ENCODE measurements at places on chromosomes 16 and 17. TPM values are rescaled to one million over a fixed set of nuclear protein-coding genes. Genes with fewer than 3 reads are reported as not detected.

The C1QTNF1 gene
- total RNA-seq = 11.9 TPM

The CNGB1 gene
- not detected for total RNA-seq

The EVI2A gene
- 0.87 TPM for total RNA-seq

The PLD6 gene
- total RNA-seq = 2.8 TPM

The MT1H gene
- total RNA-seq = not detected

The FTO gene
- total RNA-seq = 28.3 TPM

The MYH2 gene
- total RNA-seq = not detected

The PRRT2 gene
- under 0.01 TPM for total RNA-seq

The GPR179 gene
- not detected for total RNA-seq

The MYH11 gene
- under 0.01 TPM for total RNA-seq

The PPP1R27 gene
- not detected for total RNA-seq

The SMG1 gene
- 40.7 TPM for total RNA-seq

The SYCE1L gene
- 2.8 TPM for total RNA-seq

GRCh38 chr17:73694491-73694890, 50.2 kb upstream of the SDK2 start:
- no peak for DNase-seq

GRCh38 chr16:35690413-35690812, 2231.0 kb downstream of the TP53TG3F start:
- DNase-seq = no peak

GRCh38 chr16:10881479-10882030, 4.6 kb downstream of the CIITA start:
- DNase-seq = no peak

GRCh38 chr16:22961206-22961605, 147.2 kb downstream of the HS3ST2 start:
- no peak for DNase-seq

GRCh38 chr17:20253323-20253722, 214.0 kb downstream of the LGALS9B start:
- no peak for DNase-seq

GRCh38 chr16:29816694-29817441, 916 bp downstream of the PAGR1 start:
- DNase-seq = peak; percentile 63

DNA sequence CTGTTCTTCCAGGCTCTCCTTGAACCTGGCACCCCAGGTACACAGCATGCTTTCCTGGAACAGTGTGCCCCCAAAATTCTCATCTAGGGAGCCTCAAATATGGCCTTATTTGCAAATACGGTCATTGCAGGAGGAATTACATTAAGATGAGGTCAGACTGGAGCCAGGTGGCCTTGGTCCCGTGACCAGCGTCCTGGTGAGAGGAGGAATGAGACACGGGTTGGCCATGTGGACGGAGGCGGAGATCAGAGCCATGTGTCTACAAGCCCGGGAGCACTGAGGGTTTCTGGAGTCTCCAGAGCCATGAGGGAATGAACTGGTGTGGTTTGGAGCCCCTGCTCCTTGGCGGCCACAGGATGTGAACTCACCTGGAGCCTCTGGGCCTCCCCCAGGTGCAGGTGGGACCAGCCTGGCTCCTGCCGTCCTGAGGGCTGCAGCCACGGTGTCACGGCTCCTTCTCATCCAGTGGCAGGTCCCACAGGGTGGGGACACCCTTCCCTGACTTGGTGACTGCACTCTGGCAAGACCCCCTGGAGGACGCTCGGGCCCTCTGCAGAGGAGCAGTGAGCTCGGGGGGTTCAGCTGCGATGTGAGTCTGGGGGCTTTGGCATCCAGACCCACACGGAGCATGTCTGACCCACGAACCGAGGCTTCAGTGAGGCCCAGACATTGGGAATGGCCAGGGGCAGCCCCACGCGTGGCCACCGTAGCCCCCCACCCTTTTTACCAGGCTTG, 21.8 kb upstream of the GNG13 start:
- DNase-seq = no peak

- no peak for DNase-seq
Measured at GRCh38 chr16:57800200-57801097, 1.8 kb downstream of the KIFC3 start.

- peak; percentile 58 for DNase-seq
Measured at GRCh38 chr17:80970044-80970761, 21.4 kb upstream of the CHMP6 start.

DNA sequence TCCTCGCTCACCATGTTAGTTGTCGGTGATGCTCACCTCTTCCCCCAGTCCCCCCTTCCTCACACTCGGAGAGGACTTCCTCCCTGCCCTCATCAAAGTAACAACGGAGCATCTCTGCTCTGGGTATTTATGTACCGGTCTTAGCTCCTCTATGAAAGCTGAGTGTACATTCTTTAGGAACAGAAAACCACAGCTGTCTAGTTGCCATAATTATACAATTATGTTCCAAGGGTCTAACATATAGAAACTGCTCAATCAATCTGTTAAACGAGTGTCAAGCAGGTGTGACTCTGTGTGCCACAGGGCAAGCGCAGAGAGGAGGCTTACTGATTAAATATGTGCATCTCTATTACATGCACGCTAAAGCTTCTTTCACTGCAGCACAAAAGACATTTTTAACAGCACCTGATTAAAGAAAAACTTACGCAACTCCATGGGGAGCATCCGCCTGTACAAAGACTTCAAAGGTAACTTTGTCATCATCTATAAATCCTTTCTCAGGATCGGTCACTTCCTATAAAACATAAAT, 37.8 kb downstream of the LITAFD start:
- DNase-seq = no peak

- peak; percentile 39 for DNase-seq
Measured at GRCh38 chr17:49861150-49861884, 13.4 kb upstream of the TAC4 start.
